ENCODE measurements at places on chromosomes 1 and 21. TPM values are rescaled to one million over a fixed set of nuclear protein-coding genes. Genes with fewer than 3 reads are reported as not detected.
A peak's percentile ranks its signal among the peaks of the same experiment; 100 is the strongest.

The SLC1A7 gene
- 0.09 TPM for total RNA-seq

The IRF2BP2 gene
- total RNA-seq = 87.1 TPM

The FMOD gene
- total RNA-seq = 0.54 TPM

The UBQLN4 gene
- total RNA-seq = 34.8 TPM

The CCDC18 gene
- 6.0 TPM for total RNA-seq

The FCRL3 gene
- not detected for total RNA-seq

The ADAMTS4 gene
- 2.9 TPM for total RNA-seq

The RTCA gene
- 58.4 TPM for total RNA-seq

DNA sequence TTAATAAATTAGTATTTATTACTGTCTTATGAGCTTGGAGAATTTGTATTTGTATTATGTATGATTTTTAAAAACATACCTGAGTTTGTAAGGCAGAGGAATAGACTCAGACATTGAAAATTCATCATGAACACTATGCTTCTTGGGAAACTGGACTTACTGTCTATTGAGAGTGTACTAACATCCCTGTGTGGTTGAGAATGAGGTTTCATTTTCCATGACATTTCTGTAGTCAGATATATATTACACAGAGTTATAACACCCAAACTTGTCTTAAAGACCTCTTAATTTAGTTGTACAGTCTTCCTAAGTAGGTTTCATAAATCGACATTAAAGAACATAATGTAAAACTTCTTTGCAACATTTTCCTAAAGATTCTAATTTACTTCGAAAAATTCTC, 30.0 kb downstream of the PPP2R5A start:
- DNase-seq = no peak

DNA sequence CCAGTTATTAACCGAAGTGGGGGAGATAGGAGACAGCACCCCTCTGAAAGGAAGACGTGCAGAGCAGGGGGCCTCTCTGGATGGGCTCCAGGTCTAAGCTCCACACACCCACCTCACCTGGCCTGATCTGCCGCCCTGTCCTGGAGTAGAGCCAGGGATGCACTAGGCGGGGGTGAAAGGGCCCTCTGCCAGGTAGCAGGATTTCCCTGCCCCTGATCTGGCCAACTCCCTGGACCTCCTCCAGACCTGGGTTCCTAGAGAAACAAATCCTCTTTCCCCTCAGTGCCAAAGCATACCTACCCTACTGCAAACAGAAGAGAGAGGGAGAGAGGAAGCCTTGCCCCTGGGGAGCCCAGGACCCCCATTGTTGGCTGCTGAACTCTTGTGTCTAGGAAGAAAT, 2.0 kb downstream of the CRABP2 start:
- DNase-seq = no peak

DNA sequence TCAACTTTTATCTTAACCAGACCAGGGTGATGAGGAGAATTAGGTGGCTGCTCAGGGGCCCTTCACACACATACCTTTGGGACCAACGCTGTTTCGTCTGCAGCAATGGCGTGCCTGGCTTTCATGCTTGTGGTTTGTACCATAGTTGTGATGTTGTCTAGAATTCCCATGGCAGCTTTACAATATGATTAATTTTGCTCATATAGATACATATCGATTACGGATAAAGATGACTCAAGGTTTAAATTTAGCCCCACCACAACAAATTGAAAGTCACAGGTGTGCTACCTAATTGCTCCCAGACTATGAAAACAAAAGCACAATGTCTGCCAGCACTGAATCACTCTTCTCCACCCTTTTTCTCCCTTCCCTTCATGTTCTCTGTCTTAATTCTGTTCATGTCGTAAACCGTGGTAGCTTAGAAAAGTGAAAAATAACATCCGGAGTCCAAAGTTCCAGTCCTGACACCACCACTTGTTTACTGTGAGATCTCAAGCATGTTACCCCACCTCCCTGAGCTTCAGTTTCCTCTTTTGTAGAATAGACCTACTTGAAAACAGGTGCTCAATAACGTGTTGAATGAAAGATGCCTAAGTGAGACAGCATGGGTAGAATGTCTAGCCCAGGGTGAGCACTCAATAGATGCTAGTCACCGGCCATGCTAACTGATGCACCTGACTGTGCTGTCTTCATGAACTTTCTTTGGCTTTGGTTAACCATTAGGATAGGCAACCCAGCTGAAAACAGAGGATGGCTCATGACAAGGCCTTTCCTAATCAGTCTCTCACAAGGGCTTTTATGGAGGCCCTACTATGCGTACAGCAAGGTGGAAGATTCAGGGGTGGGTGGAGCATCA, 22.1 kb upstream of the JUN start:
- no peak for DNase-seq

DNA sequence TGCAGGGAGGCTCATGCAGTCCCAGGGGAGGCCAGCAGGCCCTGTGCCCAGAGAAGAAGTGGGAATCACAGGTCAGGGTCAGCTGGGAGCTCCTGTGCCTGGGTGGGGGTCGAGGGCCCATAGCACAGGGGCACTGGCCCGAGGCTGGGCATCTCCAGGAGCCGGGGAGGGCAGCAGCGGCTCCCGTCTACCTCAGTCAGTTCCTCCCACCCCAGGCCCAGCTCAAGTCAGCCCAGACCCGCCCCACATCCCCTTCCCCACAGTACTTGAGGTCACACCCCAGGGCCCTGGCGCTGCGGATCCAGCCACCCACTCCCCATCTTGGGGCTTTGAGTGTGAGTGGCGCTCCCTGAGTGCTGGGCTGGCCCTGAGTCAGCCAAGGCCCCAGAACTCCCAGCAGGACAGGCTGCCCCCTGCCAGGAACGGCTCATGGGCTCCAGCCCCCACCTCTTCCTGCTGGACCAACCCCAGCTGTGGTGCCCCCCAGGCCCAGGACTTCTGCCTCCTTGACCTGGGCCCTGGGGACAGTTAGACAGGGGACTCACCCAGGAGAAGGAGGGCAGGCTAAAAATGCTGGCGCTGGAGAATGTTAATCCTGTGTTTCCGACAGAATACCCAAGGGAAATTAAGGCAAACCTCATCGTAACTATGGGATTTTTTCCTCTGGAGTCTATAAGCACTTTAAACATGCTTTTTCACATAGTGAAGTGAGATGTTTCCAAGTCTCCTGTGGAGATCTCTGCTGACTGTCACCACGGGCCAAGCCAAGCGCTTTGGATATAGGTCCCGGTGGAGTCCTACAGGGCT, 68.8 kb upstream of the COL6A1 start:
- DNase-seq = no peak

DNA sequence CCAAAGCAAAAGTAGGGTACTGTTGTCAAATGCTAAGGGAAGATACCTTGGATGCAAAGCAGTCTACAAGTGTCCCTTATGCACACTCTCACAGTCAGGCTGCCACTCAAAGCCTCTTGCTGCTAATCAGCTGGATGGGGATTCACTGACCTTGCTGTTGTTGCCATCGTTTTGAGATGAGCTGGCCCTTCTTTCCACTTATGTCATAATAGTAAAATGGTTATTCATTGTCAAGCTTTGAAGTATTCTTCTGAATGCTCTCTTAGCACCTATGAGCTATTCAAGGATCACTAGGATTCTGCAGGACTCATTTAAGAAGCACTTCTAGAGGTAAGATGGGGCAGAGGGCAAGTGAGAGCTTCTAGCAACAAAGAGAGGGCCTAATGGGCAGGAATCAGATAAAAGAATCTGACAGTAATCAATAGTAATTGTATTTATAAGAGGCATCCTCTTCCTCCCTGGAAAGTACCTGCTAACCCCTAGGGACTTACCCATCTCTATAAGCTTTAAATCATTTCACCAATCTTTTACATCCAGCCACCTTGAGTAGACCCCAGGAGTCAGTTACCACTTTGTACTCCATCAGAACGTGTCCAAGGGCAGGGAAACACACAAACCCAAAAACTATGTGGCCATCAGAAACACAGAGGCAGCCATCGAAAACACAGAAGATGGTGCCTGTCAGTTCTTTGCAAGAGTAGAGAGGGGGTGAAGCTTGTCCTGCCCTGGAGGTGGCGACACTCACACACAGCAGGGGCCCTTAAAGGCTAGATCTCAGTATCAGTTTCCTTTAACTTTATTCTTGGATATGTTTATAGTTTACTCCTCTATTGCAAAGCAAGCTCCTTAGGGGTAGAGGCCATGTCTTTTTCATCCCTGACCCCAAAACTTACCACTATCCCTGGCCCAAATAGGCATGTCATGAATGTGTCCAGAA, 103.7 kb upstream of the NFIA start:
- DNase-seq = peak; percentile 43

GRCh38 chr1:178643831-178644230, 81.2 kb upstream of the RALGPS2 start:
- DNase-seq = no peak

DNA sequence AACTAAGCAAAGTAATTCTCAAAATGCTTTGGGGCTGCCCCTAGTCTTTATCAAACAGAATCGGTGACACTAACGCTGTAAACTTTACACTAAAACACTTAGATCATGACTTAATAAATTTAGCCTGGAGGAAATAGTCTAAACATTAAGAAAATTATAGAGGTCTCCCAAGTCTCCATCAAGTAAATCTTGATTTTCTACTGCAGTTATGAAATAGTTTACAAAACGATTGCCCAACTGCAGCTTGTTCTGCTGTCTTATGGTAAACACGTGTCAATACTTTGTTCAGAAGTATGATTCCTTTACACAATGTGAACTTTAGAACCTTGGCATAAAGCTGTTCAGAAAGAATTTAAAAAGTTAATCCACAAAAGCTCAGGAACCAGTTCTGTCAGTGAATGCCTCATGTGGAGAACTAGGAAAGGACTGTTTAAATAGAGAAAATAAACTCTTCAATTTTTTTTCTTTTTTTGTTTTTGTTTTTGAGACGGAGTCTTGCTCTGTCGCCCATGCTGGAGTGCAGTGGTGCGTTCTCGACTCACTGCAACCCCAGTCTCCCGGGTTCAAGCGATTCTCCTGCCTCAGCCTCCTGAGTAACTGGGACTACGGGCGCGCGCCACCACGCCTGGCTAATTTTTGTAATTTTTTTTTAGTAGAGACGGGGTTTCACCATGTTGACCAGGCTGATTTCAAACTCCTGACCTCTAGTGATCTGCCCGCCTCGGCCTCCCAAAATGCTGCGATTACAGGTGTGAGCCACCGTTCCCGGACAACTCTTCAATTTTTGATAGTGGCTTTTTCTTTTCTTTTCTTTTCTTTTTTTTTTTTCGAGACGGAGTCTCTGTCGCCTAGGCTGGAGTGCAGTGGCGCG, 1.6 kb downstream of the DDI2 start:
- peak; percentile 56 for DNase-seq

DNA sequence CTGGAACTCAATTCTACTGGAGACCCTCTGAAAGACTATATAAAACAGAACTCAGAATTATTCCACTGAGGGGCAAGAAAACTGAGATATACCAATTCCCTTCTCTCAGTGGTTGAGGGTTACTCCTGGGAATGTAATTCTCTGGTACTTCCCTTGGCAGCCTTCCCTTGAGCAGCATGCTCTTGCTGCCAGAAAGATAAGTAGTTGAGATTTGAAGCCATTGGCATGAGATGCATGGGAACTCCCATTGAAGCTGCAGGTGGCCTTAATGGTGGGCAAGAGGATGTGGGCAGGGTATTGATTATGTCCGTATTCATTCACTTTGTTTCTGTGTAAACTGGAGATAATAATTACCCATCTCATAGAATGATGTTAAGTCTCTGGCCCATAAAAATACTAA, 28.6 kb upstream of the C1orf185 start:
- DNase-seq = no peak

DNA sequence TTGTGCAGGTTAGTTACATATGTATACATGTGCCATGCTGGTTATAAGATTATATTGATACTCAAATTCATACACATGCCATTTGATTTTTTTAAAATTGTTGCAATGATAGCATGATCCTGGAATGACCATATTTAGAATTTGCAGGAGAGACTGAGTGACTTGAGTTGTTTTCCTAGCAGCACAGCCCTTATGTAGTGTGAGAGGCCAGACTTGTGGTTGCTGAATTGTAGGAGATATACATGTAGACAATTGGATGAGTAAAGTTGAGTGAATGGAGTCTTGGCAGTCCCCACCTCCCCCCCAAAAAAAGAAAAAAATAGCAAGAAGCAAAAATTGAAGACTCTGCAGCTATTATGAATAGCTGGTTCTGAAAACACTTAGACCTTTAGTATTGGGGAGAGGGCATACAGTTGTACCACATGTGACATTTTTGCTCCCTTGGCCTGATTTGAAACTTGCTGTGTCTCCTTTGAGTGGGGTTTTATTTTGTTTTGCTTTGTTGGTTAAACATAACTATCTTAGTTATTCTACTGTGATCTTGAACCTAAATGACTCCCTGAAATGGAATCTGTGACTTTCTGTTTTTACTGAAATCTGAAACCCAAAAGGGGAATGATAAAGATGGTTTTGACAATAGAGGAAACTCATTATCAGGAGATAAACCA, 280.3 kb downstream of the HMCN1 start:
- peak; percentile 56 for DNase-seq

GRCh38 chr1:184930645-184931044, 43.7 kb downstream of the NIBAN1 start:
- DNase-seq = no peak

- no peak for DNase-seq
Measured at GRCh38 chr1:246032031-246032551, 475.0 kb downstream of the SMYD3 start.

DNA sequence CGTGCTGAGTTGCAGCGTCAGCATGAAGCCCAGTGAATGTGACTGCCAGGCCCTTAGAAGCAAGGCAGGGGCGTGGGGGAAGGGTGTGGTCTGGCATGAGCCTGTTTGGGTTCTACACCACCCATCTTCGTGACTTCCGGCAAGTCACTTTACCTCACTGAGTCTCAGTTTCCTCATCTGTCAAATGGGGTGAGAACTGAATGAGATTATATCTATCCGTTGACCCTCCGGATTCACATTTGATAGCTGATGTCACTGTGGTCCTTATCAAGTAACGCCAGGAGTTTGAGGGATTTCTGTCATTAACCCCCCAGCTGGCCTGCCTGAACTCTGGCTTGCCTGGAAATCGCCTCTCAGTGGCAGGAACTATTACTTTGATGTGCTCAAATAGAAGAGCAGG, 15.6 kb downstream of the MRPL37 start:
- no peak for DNase-seq

- no peak for DNase-seq
Measured at GRCh38 chr1:67126111-67126746, 8.5 kb downstream of the C1orf141 start.

- DNase-seq = no peak
Measured at GRCh38 chr1:51442616-51443015, 76.5 kb downstream of the EPS15 start.

DNA sequence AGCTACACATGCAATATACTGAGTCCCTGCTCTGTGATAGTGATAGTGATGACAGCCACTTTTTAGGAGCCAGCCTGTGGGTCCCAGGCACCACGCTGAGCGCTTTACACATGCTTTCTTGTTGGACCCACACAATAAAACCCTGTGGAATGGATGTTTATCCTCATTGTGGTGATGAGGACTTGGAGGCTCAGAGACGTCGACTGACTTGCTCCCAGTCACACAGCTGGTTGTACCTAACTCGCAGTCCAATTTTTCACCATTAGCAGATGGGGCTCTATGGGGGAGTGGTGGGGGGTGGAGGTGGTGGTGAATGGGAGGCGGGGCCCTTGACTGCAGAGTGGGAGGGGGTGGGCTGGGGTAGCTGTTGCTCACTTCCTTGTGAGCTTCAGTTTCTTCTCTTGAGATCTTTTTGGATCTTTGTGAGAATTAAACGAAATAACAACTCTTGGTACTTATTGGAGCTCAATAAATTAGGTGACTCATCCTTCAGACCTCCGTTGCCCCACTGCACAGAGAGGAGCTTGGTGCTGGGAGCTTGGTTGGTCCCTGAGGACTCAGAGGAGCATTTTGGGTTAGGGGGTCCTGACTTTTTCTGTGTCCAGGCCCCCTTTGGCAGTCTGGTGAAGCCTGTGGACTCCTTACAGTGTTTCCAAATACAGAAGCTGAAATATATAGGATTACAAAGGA, 61.8 kb upstream of the CD1D start:
- DNase-seq = no peak

GRCh38 chr1:20080441-20081352, 10.7 kb downstream of the PLA2G5 start:
- no peak for DNase-seq

Data from HFFc6 (cell line).